ENCODE measurements at places on chromosomes 7 and 10.

DNA sequence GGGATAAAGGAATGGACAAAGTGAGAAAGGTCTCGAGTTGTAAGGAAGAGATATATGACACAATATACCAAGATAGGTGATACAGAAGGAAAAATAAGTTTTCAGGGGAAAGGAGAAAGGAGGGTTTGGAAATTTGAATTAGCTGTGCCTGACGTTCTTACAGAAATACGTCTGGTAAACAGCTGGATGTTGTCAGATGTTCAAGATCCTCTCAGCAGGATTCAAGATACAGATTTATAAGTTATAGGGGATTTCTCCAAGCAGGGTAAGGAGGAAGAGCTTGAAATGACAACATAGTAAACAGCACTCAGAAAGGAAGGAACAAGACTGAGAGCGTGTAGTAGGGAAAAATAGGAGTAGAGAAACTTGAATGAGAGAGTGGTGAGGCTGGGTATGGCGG, 1184.1 kb downstream of the TYW1 start:
- no peak for DNase-seq

- DNase-seq: no peak
Measured at GRCh38 chr10:83820033-83820432, 319.3 kb upstream of the GHITM start.

DNA sequence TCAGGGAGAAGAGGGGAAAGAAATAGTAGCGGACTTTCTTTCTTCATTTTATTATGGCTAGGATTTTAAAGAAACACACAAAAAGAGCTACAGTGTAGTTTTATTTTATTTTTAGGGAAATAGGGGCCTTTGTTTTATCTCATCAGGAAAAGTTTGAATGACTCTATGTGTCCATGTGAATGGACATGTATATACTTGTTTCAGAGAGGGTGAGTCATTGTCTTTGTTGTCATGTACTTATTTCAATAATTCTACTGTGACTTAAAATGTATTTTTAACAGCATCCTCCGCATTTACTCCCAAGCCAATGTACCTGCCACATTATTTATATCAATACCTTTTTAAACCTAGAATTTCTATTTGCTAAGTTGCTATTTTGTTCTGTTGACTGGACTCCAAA, 569.5 kb downstream of the SORCS3 start:
- no peak for DNase-seq

GRCh38 chr7:157462840-157463239, 126.0 kb downstream of the DNAJB6 start:
- DNase-seq: no peak

GRCh38 chr10:7819121-7819460, 786 bp downstream of the TAF3 start:
- no peak for DNase-seq

- no peak for DNase-seq
Measured at GRCh38 chr10:7411671-7412128, 866 bp upstream of the SFMBT2 start.

DNA sequence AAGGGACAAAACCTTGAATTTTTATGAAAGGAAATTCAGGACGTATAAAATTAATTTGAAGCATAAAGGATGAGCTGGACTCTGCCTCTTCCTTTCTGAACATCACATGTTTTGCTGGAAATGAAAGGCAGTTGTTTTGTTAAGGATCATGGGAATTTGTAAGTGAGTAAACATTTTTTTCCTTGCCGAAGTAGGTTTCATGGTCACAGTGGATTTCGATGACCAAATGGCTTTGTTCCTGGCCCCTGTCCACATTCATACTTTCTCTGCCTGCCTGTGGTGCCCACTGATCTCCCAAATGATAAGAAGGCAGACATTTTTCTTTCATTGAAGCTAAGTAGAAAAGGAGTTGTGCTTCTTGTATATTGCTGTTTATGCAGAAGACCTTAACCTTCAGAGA, 104.2 kb downstream of the ARID5B start:
- no peak for DNase-seq

DNA sequence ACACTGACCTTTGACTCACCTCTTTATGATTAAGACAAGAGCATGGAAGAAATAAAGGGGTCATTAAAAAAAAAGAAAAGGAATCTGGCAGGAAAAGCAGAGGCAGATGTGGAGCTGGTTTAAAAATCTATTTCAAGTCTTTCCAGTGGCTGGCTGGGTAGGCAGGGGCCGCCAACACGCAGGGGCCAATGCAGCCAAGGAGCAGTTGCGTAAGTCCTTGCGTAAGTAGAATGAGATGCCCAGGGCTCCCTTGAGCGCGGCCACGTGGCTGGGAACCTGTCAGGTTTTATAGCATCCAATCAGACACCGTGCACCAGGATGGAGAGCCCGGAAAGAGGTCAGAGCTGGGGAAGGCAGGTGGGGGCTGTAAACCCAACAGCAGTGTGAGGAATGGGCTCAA, 123.8 kb upstream of the INSYN2A start:
- DNase-seq: no peak

DNA sequence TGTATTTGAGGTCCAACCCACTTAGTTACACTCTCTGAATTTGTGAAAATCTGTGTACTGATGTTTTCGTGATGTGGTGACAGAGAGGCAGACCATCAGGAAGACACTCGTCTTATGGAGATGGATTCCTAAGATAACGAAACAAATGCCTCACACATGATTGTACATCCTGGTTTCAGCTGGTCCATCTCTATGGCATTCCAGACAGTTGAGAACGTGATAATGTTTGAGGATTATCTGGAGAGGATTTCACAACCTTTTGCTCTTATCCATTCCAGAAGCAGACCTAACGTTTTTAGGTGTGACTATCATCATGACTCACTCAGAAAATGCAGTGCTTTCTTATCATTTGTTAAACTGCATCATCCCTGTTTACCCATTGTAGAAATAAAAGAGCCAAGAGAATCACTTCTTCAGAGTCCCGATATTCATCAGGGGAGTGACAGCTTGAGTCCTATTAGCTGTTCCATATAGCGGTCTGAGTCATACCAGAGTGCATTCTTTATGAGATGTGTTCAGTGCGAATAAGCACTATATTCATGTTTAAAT, 74.5 kb downstream of the BMPER start:
- DNase-seq: no peak

DNA sequence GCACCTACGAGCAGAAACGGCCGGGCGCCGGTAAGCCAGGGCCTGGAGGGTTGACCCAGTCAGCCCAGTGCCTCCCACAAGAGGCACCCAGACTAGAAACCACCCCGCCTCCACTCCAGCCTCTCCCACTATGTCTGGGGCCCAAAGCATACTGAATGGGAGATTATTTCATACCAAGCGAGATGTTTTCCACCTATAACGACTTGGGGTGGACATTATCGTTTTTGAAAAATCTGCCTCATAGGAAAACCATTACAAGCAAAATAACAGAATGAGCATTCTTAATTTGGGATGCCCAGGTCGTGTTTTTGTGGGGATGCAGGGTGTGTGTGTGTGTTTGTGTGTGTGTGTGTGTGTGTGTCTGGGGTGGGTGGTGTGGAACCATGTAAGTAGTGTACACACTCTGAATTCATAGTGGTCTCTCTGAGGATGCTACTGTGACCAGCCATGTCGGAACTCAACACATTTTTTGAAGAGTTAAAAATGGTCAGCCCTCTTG, 1.6 kb downstream of the HOXA6 start:
- DNase-seq: no peak

DNA sequence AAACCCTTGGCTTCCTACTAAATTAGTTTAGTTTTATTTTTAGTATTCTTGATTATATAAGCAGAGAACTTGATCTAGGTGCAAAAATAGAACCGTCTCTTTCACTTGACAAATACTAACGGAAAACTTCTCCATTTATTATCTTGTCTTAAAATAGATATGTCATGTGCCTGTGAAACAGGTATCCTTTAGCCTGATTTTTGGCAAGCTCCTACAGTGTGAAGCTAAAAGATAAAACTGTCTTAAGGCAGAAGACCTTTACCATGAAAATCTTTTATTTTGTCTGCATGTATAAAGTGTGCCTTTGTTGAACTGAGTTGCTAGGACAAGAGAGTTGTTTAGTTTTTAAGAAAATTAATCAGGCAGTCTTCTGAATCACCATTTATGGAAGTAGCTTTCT, 90.6 kb downstream of the CYP51A1 start:
- no peak for DNase-seq

GRCh38 chr7:29976673-29977415, 12.8 kb downstream of the SCRN1 start:
- DNase-seq: no peak

- DNase-seq: peak; percentile 62
Measured at GRCh38 chr10:97849687-97850402, at the start of gene GOLGA7B. GOLGA7B (plus strand) TSS chr10:97849843; CDS start chr10:97850304, 461 bp downstream.

DNA sequence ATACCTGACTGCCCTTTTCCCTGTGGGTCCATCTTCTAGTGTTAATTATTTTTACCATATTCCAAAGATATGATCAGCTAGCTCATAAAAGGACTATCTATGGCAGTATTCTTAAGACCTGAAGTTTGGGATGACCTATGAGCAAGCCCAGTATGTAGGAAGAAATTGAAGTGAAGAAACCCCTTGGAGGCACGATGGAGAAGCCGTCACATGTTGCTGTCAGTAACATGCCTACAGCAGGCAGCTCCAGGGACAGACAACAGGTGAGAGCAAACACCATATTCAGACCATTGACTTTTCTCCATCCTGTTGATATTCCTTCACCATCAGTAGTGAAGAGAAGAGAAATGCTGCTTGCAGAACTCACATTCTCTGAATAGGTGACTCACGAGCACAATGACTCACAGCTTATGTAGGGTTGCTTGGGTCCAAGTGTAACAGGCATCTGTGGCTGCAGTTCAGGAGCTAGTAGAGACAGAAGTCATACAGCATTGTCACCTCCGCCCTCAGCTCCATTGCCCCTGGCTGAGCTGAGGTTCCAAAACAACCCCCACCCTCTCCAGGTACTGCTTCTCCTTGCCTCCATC, 8.4 kb upstream of the LYZL2 start:
- no peak for DNase-seq

DNA sequence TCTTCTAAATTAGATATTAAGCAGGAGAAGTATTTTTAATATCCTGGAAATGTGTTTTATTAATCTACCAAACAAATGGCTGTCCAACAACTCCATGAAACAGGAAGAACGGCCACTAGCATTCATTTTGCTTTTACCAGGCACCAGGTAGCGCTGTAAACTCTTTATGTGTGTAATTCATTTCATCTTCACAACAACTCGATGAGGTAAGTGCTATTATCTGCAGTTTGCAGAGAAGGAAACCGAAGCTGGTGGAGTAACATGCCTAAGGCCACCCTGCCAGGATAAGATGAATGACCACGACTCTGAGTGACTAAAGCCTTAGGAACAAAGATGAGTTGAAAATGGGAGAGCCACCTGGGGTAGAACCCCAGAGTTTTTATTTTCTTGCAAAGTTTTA, 101.2 kb downstream of the KIAA1217 start:
- no peak for DNase-seq

- no peak for DNase-seq
Measured at GRCh38 chr10:91284486-91285090, 64.1 kb downstream of the PCGF5 start.

DNA sequence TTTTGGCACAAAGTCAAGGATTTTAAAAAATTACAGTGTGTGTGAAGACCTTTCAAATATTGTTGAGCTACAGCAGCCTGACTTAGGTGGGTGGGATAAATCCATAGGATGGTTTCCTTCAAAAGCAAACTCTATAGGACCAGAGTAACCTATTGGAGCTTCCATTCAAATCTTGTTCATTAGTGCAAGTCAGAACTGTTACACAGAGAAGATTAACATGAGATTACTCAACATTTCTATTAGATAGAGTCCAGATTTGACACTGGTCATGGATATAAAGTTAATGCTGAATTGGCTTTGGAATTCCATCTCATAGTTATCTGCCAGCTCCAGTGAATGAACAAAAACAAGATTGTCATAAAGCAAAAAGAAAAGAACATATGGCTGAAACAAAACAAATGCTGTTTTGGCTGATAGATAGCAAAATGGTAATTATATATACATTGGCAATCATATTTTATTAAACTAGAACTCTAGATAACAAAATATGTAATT, 129.6 kb upstream of the SEMA3A start:
- no peak for DNase-seq

GRCh38 chr7:51727441-51727840, 410.8 kb upstream of the COBL start:
- DNase-seq: no peak

DNA sequence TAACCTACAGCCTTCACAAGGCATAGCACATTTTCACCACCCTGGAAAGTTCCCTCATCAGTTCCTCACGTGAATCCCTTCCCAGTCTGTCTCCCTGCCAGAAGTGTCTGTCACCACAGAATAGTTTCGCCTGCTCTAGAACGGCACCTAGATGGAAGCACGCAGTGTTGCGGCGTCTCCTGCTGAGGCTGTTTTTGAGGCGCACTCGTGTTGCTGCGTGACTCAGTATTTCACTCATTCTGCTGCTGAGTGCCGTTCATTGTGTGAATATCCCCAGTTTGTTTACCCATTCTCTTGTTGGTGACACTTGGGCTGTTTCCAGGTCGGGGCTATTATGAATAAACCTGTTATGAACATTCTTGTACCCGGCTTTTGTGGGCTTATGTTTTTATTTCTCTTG, 12.8 kb downstream of the NOS3 start:
- DNase-seq: no peak

GRCh38 chr10:30553626-30554439, 75.7 kb downstream of the LYZL2 start:
- DNase-seq: no peak

DNA sequence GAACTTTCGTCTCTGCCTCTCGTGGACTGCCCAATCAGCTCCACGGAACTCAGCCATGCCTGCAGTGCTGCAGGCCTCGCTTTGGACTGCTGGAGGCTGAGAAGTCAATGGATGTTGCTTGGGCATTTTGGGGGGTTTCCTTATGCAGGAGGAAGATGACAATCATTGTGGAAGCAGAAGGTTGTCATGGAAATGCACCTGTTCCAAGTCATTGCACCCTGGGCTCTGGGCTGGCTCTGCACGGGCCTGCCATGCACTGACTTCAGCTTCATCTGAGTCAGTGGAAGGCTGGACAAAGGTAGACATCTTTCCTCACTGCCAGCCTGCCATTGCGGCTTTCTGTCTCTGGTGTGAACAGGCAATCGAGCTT, 217.3 kb downstream of the RPS24 start:
- no peak for DNase-seq

GRCh38 chr7:94405506-94405905, 10.8 kb downstream of the COL1A2 start:
- DNase-seq: no peak

- DNase-seq: no peak
Measured at GRCh38 chr7:45183711-45184210, 26.2 kb downstream of the RAMP3 start.
